Activated CD4-positive, alpha-beta memory T cell treated with anti-CD3 and anti-CD28 coated beads, Interleukin-2, amount 10 ng/mL, durations not matched to agents 7 days and 5 days (primary cell): ENCODE measurements at places on chromosomes 2 and 18. TPM values are rescaled to one million over a fixed set of nuclear protein-coding genes. Genes with fewer than 3 reads are reported as not detected.

GRCh38 chr18:64244571-64244970, 95.7 kb upstream of the LINC00305 start:
- DNase-seq: no peak

ZNF385B gene
- total RNA-seq: not detected

CCDC141 gene
- 2.6 TPM for total RNA-seq

DNA sequence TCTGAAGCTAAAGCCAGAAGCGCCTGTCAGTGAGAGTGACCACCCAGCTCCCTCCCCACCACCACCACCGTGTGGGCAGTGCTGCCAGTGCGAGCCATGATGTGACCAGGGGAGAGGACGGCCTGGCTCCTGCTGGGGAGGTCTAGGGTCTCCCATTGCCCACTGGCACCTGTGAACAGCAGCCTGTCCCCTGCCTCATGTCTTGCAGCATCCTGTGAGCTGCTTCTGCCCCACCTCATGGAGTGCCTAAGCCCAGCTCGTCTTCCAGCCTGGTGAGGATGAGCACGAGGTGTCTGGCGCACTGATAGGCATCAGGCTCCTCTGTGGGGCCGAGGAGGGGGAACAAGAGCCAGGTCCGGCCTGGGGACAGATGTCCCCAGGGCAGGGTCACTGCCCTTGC, 61.4 kb downstream of the FAM168B start:
- no peak for DNase-seq

FAM117B gene
- 4.3 TPM for total RNA-seq

GRCh38 chr2:176423819-176424218, 154.6 kb downstream of the MTX2 start:
- DNase-seq: no peak

GRCh38 chr18:11828786-11829432, 22.3 kb upstream of the CHMP1B start:
- no peak for DNase-seq

DNA sequence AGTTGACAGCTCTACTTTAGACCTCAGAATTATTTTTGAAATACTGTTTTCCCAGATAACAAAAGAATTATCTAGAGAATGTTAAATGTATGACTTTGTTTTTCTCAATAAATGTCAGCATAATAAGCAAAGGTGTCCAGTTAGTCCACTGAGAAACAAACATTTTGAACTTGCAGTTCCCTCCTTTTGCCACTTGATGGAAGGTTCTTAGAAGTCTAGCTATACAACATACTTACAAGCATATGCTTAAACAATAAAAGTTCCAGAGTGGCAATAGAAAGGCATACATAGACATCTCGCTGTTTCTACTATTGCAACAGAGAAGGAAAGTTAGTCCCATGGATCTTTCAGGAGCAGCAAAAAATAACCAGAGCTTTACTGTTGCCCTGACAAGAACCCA, 11.8 kb downstream of the NDUFA10 start:
- no peak for DNase-seq

GRCh38 chr2:106163948-106164545, 30.1 kb downstream of the UXS1 start:
- DNase-seq: no peak

CCDC148 gene
- not detected for total RNA-seq

CRYBA2 gene
- not detected for total RNA-seq

ARHGEF33 gene
- 0.28 TPM for total RNA-seq

NTSR2 gene
- not detected for total RNA-seq

COLEC11 gene
- total RNA-seq: not detected

- no peak for DNase-seq
Observed at GRCh38 chr2:215921895-215922294, 91.5 kb downstream of the MREG start.

- DNase-seq: no peak
Observed at GRCh38 chr18:32930695-32931301, 158.0 kb upstream of the KLHL14 start.

DNA sequence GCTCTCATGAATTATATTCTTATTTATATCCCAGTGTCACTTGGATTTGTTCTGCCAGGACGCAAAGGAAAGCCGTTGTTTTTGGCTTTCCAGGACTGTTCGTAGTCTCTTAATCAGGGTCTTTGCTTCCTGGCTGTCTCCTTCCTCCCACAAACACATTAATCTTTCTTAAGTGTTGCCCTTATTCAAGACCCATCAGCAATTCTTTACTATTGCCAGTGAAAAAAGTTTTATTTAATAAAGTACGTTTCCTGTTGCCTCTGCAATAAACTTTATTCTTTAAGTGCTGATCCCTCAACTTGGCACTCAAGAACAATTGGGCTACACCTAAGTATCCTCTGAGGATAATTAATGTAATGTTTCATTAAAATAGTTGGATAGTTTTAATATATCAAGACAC, 68.3 kb upstream of the CYP20A1 start:
- DNase-seq: no peak

DNA sequence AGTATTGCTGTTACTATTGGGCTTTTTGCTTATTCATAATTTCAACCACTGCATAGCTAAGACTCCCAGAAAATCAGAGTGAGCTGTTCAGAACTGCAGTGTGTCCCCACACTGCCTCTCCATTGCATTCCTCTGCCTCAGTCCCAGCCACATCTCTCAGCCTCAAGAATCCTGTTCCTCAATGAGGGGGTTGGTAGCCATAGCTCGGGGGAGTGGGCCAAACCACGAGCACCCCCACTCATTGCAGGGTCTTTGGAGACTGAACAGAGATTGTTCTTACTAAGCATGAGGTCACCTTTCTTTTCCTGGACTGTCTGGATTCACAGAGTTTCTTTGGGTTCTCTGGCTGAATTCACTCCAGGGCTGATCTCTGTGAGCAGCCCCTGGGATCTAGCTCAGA, 161.1 kb downstream of the GFPT1 start:
- DNase-seq: no peak
